ENCODE measurements at places on chromosomes 5 and 9.

GRCh38 chr5:180313677-180314505 is 22.0 kb upstream of the MAPK9 start:
- DNase-seq, result peak; percentile 69

DNA sequence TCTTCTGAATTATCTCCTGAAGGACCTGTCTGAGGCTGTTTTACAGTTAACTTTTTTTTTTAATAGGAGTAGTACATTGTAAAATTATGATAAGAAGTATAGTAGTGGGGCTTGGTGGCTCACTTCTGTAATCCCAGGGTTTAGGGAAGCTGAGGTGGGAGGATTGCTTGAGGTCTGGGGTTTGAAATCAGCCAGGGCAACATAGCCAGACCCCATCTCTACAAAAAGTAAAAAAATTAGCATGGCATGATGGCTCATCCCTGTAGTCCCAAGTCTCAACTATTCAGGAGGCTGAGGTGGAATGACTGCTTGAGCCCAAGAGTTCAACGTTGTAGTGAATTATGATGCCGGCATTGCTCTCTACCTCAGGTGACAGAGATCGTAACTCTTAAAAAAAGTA is 7.0 kb downstream of the IPO11 start:
- no peak for DNase-seq

DNA sequence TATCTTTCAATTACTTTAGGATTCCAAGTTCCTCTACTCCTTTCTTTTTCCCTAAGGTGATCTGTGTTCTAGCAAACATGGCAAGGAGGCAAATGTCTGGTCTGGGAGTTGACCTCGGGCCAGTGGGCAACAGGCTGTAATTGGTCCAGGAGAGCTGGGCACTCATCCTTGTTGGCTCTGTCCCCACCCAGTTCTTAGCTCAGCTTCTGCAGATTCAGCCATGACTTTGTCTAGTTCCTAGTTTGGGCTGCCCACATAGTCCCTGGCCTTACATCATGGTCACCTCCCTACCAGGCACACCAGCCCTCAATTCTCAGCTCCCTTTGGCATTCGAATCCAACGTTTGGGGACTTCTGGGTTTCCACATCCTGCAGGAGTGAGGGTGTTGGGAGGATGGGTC is 92.1 kb upstream of the DAP start:
- DNase-seq, result no peak

- no peak for DNase-seq
These were observed 5.5 kb upstream of the ENTREP1 start for GRCh38 chr9:69319324-69320025.

GRCh38 chr5:165722401-165722800 is 2217.0 kb downstream of the MAT2B start:
- DNase-seq, result no peak

- no peak for DNase-seq
These were observed 96.6 kb downstream of the DAB2IP start for GRCh38 chr9:121748074-121748473.

GRCh38 chr5:34571677-34572041 is 84.5 kb upstream of the RAI14 start:
- DNase-seq, result no peak

GRCh38 chr9:64015136-64015535 is 1269.9 kb downstream of the FOXD4L5 start:
- no peak for DNase-seq

GRCh38 chr5:41414598-41414997 is 95.8 kb downstream of the PLCXD3 start:
- no peak for DNase-seq

- no peak for DNase-seq
These were observed 51.9 kb upstream of the TCERG1 start for GRCh38 chr5:146395193-146395592.

DNA sequence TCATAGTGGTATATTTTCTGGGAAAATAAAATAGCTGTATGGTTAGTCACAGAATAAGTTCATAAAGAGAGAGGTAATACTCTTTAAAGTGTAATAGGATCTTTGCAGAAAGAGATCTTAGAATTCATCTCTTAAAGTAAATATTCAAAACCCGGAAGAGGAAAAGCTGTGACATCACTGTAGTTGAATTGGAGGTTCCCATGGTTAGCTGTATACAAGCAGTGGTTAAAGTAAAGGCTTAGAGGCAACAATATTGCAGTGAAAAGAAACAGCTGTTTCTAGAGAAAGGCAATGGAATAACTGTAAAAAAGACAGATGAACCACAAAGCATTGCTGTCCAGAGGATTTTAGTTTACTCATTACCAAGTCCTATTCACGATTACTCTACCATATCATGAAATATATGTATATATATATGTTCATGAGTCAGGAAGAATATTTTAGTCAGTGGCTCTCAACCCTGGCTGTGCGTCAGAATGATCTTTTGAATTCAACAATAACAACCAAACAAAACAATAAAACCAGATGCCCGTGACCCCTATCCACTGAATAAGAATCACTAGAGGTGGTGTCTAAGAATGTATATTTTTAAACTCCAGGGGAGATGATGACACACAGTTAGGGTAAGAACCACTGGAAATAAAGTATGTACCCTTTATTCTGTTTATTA is 4.7 kb downstream of the ERCC6L2 start:
- DNase-seq, result no peak

GRCh38 chr5:98492258-98492657 is 281.2 kb upstream of the RGMB start:
- DNase-seq, result no peak

GRCh38 chr5:10354048-10354872 is 765 bp downstream of the MARCHF6 start:
- DNase-seq, result peak; percentile 29

DNA sequence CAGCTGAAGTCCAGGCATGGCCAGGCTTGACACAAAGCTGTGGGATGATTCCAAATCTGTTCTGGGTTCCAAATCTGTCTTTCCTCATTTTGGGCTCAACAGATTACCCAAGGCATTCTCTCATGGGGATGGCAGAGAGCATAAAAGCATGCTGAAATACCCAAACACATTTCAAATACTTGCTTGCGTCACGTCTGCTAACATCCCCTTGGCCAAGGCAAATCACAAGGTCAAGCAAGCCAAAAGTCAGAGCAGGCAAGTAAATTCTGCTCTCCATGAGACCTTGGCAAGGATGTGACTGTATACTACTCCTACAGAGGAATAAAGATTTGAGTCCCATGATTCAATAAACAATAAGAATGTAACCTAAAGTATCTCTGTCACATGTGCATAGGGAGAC is 306.7 kb downstream of the EPB41L4A start:
- no peak for DNase-seq

DNA sequence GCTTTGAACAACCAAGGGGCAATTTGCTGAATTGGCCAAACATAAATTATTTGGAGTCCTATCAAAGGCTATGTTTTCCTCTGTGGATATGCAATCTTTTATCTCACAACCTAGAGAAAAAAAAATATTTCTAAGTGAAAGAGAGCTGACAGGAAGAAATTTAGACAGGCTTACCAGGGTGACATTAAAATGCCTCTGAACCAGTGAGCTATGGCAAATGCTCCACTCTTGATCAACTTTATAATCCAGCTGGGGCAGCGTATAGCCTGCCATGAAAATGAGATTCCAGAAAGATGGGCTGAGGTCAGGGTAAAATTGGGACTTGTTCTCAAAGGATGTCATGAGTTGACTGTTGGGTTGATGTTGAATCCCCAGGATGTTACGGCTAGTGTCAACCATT is 399.3 kb upstream of the TRPC7 start:
- no peak for DNase-seq

DNA sequence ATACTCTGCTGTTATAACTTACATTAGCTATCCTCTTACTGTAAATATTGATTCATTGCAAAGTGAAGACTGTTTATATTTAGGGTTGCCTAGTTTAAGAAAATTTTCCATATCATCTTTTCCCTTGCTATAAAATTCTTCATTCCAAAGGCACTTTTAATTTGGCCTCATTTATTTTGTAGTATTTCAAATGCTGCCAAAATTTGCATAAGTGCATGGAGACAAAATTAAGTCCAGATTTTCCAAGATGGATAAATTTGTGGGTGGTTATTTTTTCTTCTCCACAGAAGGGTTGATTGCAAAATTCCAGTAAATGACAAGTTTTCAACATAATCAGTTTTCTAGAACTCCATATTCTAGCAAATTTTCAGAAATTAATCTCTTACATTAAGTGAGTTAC is 141.5 kb upstream of the MTAP start:
- no peak for DNase-seq

DNA sequence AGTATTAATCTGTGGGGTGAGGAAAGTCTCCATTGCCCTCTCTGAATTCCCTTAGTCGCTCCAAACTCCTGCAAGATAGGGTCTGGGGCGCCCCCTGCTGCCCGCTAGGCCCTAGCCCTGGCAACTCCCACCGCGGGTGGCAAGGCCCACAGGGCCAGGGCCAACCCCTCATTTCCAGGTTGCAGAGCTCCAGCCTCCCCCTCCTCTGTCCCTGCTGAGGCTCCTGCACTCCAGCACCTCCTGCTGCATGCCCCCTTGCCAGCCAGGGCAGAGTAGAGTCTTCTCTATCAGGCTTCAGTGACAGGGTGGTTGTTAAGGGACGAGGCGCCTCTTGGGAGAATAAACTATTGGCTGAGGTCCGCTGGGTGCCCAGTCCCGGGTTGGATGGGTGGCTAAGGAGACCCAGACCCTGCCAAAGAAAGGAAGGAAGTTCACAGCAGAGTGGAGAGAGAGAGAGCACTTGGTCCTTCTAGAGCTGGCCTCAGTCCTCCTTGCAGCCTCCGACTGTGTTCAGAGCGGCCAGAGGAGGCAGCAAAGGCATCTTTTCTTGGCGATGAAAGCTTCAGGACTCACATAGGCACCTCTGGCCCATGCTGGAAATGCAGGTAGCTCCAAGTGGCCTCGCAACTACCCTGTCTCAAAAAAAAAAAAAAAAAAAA is 45.6 kb downstream of the SAR1B start:
- DNase-seq, result peak; percentile 63

DNA sequence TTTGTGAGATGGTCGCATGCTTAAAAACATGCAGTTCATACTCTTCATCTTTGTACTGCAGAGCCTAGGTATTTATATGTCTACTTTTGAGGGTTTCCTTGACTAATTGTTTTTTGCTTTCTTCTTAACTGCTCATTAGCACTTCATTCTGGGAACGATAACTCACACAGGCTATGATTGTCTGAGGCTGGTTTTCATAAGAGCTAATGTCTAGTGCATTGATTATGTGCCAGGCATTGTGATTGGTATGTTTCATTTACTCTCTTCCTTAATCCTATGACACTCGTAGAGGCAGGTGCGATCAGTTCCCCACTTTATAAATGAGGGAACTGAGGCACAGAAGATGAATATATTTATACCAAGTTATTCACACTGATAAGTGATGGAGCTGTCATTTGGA is 93.6 kb downstream of the INSYN2B start:
- DNase-seq, result no peak

- DNase-seq, result no peak
These were observed 383.0 kb downstream of the EBF1 start for GRCh38 chr5:158716668-158717067.
